ENCODE measurements at places on chromosomes 3 and 15. TPM values are rescaled to one million over a fixed set of nuclear protein-coding genes. Genes with fewer than 3 reads are reported as not detected.

Gene SLC12A1
- not detected for total RNA-seq

Gene RETNLB
- total RNA-seq, result not detected

Gene DNAH12
- total RNA-seq, result not detected

Gene FEZF2
- total RNA-seq, result not detected

Gene IGSF10
- total RNA-seq, result 0.15 TPM

Gene DCUN1D1
- 13.4 TPM for total RNA-seq

Gene APOD
- 1.0 TPM for total RNA-seq

Gene TGM5
- not detected for total RNA-seq

Gene PARP3
- 12.5 TPM for total RNA-seq

Gene DGKG
- 0.50 TPM for total RNA-seq

Gene TM4SF1
- total RNA-seq, result 155 TPM

Gene SLC28A1
- total RNA-seq, result not detected

Gene A4GNT
- total RNA-seq, result not detected

Gene LMAN1L
- not detected for total RNA-seq

Gene FBXO40
- not detected for total RNA-seq

Gene CCDC50
- 69.6 TPM for total RNA-seq

Gene CORO2B
- 14.0 TPM for total RNA-seq

Gene GHSR
- not detected for total RNA-seq

Gene SLC7A14
- 0.34 TPM for total RNA-seq

Gene FAN1
- 10.9 TPM for total RNA-seq

Gene ZNF639
- total RNA-seq, result 35.1 TPM

Gene C2CD4A
- not detected for total RNA-seq

Gene OR5K1
- total RNA-seq, result not detected

Gene SLITRK3
- total RNA-seq, result not detected

Gene RPP25
- 5.6 TPM for total RNA-seq

Gene LRRIQ4
- total RNA-seq, result not detected

Gene RAB7A
- total RNA-seq, result 64.1 TPM

Gene LEKR1
- 0.45 TPM for total RNA-seq

Gene CTXN2
- not detected for total RNA-seq

Measured in bronchus fibroblast of lung (primary cell).